Ecto neural progenitor cell (in vitro differentiated cells): ENCODE measurements at places on chromosomes 1 and 21.

DNA sequence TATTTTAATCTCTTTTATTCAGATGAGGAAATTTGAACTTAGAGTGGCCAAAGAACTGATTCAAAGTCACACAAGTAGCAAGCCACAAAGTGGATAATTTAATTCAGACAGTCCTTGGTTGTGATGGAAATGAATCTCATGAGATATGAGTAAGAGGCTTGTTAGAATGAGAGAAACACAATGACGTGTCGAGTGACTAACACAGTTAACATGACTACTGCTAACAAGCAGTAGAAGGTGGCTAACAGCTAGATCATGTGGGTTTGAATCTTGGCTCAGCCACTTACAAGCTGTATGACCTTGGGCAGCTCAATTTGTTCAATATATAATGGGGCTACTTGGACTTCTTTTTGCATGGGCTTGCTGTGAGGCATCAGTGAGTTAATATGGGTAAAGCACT is 104.5 kb upstream of the LMO4 start:
- DNase-seq = no peak

- no peak for DNase-seq
Measured at GRCh38 chr1:178232949-178233348, 139.0 kb downstream of the RASAL2 start.

DNA sequence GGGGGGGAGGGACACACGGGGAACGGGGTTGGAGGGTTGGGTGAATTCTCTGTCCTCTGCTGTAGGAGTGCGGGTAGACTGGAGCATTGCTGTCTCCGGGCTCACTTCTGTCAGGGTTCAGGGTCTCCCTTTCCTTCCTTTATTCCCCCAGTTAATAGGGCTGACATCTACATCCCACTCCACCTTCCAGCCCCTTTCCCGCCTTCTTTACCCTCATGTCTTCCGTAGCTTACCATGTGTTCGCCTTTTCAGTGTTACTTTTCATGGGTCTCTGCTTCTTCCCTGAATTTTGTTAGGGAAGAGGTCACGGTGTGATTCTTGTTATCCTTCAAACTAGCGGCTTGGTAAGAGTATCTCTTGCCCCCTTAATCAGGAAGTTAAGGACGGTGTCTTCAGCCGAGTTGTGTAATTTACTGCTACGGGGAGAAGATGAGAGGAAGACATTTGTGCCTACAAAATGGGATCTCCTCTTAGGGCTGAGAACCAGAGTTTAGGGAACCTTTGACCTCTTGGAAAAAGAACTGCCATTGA is 917 bp downstream of the RAP1A start:
- peak; percentile 74 for DNase-seq

DNA sequence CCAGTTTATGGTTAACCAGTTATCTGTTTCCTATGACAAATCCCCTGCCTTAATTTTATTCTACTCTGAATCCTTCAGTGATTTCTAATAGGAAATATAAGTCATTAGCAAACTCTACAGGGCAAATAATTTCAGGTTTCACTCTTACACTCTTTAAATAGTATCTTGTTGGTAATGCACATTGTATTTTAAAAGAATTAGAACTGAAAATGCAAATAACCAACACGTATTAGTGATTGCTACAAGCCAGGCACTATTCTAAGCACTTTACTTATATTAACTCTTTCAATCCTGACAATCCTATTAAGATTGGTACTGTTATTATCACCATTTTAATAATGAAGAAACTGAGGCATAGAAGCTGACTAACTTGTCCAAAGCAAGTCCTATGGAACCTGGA is 48.3 kb upstream of the LHX8 start:
- no peak for DNase-seq

GRCh38 chr21:34020983-34021553 is 52.3 kb upstream of the MRPS6 start:
- DNase-seq = no peak

- DNase-seq = no peak
Measured at GRCh38 chr1:206102292-206102936, 14.8 kb downstream of the AVPR1B start.

DNA sequence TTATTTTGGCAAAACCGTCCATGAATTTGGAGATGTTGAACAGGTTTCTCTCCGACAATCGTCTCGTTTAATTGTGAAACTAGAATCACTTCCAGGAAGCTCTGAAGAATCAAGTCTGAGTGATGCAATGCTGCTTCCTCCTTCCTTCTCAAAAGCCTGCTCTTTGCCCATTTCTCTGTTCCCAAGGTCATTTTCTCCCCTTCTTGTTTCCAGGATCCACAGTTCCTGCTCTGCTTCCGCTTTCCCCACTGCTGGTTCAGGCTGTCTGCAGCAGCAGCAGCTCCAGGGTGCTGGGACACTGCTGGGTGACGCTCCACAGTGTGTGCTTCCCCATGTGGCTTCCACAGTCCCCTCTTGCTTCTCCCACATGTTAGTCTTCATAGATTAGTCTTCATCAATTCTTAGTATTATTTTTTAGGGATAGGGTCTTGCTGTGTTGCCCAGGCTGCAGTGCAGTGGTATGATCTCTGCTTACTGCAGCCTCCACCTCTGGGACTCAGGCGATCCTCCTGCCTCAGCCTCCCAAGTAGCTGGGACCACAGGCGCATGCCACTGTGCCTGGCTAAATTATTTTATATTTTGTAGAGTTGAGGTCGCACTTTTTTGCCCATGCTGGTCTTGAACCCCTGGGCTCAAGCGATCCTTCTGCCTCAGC is 156.2 kb downstream of the DYRK1A start:
- DNase-seq = no peak

- no peak for DNase-seq
Measured at GRCh38 chr1:208793861-208794345, 549.7 kb upstream of the PLXNA2 start.

- DNase-seq = no peak
Measured at GRCh38 chr21:26057477-26058170, 112.9 kb downstream of the APP start.

- DNase-seq = no peak
Measured at GRCh38 chr1:11143907-11144306, 44.2 kb upstream of the EXOSC10 start.

GRCh38 chr1:219304227-219305226 is 130.8 kb downstream of the LYPLAL1 start:
- DNase-seq = no peak

DNA sequence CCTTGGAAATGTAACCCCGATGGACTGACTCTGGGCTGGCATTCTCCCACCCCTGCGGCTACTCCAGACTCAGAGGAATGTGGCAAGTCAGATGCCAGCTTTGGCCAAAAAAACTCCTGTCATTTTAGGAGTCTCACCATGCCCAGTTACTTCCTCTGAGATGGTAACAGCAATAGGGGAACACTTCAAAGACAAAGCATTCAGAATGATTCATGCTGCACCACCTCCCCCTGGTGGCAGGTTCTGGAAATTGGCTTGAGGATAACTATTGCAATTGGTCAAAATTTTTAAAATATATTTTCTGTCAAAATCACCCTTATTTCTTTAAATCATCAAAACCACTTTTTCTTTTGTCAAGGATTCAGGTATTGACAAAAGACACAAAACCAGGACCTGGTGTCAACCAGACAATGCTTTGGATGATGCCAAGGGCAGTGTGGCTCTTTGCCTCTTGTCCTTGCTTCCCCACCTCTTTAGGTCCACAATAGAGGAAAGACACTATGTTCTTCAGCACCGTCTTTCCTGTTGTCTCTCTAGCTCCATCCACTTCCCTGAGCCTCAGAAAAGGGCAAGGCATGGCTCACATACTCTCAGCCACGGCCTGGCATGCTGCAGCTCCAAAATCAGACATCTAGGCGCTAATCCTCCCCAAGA is 9.9 kb upstream of the CDCA8 start:
- DNase-seq = peak; percentile 80

- DNase-seq = peak; percentile 14
Measured at GRCh38 chr21:9756677-9757076, 764.7 kb upstream of the TPTE start.

- DNase-seq = no peak
Measured at GRCh38 chr1:154342836-154343472, 17.6 kb downstream of the ATP8B2 start.

GRCh38 chr1:204970937-204971336 is 72.1 kb upstream of the CNTN2 start:
- no peak for DNase-seq

DNA sequence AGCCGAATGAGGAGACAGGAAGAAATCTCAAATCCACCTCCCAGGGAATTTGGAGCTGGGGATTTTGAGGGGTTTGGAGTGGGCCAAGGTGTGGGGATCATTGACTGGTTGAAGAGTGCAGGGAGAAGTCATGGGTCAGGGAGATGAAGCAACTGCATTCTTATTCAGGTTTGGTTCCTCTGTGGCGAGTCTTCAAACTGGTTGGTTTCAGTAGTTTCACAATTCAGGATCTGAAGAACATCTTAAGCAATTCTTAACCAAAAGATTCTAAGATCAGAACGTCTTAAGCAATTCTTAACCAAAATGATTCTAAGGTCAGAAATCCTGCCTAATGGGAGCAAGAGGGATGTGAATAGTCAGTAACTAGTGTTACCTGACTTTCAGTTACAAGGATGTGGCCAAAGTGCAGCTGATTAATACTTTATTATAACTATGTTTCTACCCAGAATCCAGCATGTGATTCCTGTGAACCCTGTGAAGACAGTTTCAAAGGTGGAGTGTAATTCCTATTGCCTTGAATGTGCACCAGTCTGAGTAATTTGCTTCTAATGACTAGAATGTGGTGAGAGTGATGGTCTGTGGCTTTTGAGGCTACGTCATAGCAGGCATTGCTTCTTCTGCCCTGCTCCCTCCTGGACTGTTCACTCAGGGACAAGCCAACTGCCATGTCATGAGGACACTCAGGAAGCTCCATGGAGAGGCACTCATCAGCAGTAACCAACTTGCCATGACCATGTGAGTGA is 61.2 kb downstream of the OLFML3 start:
- no peak for DNase-seq

DNA sequence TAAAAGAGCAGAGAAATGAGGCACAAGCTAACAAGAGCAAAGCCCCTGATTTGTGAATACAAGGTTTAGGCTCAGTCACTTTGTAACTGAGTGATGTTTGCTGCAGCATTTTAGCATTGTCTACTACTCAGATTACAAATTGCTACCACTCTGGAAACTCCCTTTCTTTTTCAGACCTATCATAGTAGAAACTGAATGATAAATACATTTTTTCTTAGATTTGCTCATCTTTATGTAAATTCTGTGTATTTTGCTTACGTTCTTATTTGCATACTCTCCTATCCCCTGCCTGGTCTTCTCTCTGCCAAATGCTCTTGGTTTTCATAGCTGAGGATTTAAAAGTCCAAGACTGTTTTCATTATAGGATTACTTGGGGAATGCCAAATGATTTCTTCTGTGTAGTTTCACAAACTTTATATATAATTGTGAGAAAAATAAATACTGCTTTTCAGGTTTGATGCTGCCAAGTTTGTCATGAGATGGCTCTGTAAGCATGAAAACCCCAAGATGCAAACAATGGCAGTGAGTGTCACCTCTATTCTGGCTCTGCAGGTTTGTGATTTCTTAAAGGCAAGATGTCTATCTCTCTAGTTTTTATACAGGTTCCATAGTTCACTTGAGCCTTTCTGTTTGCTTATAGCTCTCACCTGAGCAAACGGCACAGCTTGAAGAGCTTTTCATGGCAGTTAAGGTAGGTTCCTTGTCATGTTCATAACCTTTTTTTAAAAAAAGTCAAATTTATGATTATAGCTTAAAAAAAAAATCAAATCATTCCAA is 24.7 kb downstream of the ZYG11A start:
- no peak for DNase-seq

GRCh38 chr21:32328595-32328994 is 29.9 kb downstream of the MRAP start:
- DNase-seq = no peak

DNA sequence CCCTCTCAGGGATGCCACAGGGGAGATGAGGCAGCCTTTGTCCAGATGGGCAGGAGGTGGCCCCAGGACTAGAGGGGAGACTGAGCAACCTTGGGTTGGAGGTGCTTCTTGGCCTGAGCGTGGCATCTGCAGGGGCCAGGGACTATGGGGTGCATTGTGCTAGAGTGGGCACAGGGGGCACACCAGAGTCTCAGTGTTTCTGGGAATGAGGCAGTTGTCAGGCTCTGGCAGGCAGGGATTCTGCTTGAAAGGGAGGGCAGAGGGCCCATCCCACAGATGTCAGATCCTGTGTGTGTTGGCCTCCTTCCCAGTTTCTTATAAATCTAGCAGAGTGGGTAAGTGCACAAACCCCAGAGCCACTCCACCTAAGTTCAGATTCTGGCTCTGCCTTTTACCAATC is 13.7 kb downstream of the LGR6 start:
- no peak for DNase-seq

DNA sequence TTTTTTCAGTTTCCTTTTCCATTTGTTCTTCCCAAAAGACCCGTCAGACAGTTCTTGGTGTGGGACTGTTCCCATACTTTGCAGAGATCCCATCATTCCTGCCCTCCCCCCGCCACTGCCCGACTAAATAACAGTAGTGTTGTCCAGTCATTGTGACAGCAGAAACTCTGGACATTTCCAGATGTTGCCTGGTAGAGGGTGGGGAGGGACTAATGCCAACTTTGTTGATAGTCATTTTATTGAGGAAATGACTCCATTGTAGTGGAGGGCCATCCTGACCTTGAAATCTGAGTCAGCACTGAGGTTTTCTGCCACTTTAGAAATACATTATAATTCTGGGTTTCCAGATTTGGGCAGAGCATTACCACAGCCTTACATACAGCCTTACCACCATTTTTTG is 85.4 kb downstream of the CEP350 start:
- no peak for DNase-seq

DNA sequence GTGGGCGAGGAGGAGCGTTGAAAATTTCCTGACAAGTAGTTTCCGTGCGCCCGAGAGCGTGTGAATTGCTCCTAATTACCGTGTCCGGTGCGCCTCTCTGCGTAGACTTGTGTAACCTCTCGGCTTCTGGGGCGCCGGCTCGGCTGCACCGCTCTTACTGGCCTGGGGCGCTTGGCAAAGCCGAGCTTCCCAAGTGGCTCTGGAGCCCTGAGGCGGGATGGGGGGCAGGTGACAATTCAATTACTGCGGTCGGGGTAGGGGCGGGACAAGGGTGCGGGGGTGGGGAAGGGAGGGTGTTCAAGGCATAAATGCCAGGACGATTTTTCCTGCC is 392 bp upstream of the DMRTA2 start:
- DNase-seq = no peak

GRCh38 chr1:186183219-186183618 is 191.8 kb downstream of the TPR start:
- DNase-seq = no peak

DNA sequence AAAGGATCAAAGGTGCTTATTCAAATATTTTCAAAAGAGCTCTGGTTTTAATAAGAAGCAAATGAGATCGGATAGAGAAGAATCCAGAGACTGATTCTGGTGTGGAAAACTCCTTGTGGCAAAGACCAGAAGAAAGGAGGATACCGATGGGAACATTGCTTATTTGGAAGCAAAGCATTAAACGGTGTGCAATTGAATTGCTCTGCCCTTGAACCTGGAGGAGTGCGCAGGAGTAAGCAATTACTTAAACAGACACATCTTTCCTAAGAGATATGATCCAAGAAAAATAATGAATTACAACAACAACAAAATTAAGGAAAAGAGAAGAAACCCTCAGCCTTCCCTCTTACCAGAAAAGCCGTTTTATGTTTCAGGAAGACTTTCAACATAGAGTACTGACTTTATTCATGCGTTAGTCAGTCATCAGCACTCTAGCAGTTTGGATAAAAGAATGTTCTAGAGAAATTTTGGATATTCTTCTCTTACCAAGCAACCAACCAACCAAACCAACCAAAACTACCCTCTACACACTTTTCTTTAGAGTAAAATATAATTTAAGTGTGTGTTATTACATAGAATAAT is 191.7 kb downstream of the NTMT2 start:
- no peak for DNase-seq

- no peak for DNase-seq
Measured at GRCh38 chr1:195332102-195332501, 1276.1 kb downstream of the KCNT2 start.

GRCh38 chr1:206734499-206735142 is 36.0 kb upstream of the IL19 start:
- peak; percentile 74 for DNase-seq
